ENCODE measurements at places on chromosomes 13 and 19.

DNA sequence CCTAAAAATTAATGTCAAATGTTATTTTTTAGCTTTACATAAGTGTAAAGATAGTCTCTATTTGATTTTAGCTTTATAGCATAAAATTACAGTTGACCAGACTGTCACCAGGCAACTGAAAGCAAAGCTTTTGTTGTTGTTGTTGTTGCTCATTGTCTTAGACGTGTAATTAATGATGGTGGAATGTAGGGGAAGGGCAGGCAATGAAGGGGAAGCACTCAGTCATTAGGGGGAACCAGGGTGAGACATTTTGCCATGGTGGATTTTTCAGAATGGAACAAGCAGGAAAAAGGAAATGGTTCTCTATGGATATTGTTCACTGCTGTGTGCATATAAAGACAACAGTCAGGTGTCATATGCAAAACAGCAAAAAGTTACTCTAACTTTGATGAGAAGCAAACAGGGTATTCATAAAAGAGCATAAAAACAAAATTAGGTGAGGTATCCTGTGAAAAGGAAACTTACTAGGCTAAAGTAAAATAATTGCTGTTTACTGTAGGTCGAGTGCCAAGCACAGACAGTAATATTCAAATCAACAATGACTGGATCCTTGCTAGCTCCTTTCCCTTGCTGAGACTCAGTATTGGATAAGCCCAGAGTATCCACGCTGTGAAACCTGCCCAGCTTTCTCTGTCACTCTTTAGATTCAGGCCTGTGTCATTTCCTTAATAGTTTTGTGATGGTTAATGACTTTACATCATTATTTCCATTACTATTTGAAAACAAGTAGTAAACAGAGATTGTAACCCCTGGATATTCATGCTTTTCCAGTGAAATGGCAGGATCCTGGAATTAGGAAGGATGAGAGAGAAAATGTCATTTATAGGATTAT lies 110.5 kb downstream of the LRCH1 start:
- no peak for DNase-seq

GRCh38 chr19:3509566-3509989 lies 3.5 kb downstream of the FZR1 start:
- DNase-seq: no peak

DNA sequence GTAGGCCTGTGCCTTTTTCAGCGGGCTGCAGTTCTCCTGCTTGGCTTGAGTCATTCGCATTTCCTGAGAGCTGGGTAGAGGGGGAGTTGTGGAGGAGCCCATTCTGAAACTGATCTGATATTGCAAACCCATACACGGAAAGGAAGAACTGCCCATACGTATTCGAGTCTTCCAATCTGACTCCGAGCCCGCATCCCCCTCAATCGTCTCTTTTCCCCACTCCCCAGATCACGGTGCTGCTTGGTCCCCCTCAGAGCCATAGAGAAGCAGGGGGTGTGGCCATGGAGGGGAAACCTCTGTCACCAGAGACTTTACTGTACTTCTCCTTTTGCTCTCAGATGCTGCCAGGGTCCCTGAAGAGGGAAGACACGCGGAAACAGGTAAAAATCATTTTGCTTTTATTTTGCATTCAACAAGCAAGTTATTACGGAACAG lies at the start of gene CD22:
TSS of gene CD22 (plus strand) at position 337 of the 435 bp plus-strand sequence. CDS start 2,854 bp downstream, outside the sequence.
- no peak for DNase-seq

- DNase-seq: no peak
Measured at GRCh38 chr13:75079226-75079625, 402.7 kb downstream of the TBC1D4 start.

DNA sequence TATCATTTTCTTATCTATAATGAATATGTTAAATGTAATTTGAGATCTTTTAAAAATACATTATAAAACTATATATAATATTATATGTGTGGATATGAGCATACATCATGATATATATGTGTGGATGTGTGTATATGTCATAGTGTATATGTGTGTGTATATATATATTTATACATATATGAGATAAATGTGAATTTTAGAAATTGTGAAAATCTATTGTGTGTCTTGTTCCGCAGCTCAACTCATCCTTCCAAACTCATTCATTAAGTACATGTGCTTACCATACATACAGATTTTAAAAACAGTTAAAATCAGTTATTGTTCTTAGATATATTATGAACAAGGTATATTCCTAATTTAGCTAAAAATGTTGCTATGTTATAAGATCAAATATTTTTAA lies 435.2 kb upstream of the MIR17HG start:
- no peak for DNase-seq

DNA sequence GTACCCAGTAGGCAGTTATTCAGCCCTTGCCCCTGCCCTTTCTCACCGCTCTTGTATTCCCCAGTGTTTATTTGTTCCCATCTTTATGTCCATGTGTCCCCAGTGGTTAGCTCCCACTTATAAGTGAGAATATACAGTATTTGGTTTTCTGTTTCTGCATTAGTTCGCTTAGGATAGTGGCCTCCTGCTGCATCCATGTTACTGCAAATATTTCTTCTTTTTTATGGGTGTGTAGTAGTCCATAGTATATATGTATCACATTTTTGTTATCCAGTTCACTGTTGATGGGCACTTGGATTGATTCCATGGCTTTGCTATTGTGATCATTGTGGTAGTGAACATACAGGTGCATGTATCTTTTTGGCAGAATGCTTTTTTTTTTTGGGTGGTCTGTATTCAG lies 32.7 kb downstream of the URI1 start:
- DNase-seq: no peak

- DNase-seq: no peak
Measured at GRCh38 chr19:493391-494170, 2.7 kb upstream of the MADCAM1 start.

DNA sequence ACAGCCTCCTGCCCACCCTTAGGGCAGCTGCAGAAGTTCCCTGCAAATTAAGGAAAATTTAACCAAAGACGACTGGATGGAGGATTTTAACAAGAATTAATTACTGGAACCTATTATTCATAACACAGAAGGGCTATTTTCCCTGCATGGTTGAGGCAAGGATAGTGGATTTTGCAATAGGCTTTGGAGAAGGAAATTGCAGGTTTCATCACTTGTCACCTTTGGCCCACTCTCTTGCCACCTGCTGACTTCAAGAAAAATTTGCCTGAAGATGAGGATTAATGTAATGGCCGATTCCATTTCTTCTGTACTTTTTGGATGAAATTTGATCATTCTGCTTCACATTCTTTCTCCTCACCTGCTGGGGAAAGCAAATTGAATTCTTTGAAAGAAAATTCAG lies 261.7 kb downstream of the FGF9 start:
- DNase-seq: no peak

DNA sequence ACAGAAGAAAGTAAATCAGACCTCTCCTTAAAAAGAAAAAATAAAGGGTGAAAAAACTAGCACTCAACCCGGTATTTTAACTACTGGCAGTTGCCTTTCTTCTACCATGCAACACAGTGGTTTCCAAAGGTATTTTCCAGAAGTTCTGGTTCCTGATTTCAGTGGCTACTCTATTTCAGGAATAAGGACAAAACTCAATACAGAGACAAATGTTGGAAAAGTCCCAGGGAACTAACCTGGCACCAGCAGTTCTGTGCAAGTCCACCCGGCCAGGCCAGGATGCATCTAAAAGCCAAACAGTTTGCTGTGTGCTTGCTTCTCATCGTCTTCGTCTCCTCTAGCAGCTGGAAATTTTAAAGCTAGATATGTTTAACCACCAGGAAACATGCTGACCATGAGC lies 52.5 kb downstream of the FOXO1 start:
- no peak for DNase-seq

- no peak for DNase-seq
Measured at GRCh38 chr13:20953245-20953931, 50.8 kb upstream of the XPO4 start.

GRCh38 chr13:26372747-26373146 lies 118.8 kb downstream of the CDK8 start:
- no peak for DNase-seq

GRCh38 chr13:51520524-51520923 lies 63.7 kb upstream of the WDFY2 start:
- DNase-seq: no peak

DNA sequence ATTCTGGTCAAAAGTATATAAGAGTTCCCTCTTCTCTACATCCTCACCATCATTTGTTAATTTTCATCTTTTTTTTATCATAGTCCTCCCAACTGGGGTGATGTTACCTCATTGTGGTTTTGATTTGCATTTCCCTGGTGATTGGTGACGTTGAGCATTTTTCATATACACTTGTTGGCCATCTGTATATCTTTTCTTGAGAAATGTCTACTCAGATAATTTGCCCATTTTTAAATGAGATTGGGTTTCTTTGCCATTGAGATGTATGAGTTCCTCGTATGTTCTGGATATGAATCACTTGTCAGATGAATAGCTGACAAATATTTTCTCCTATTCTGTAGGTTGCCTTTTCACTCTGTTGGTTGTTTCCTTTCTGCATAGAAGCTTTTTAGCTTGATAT lies 2.4 kb downstream of the CD33 start:
- DNase-seq: no peak

DNA sequence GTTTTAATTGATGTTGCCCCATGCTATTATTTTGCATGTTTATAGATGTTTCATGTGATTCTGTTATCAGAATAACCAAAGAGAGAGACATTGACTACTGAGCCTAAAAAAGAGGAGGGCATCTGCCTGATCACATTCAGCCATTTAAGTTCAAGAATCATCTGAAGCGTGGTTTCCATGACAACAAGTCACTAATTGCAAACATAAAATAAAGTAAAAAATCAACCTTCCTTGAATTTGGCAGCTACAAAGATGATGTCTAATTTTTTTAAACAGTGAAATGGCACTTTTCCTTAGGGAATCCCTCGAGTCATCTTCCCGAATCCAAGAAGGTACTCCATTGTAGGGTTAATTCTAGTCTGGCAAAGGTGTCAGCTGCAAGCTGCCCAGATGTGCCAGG lies 884.2 kb downstream of the DIAPH3 start:
- no peak for DNase-seq

DNA sequence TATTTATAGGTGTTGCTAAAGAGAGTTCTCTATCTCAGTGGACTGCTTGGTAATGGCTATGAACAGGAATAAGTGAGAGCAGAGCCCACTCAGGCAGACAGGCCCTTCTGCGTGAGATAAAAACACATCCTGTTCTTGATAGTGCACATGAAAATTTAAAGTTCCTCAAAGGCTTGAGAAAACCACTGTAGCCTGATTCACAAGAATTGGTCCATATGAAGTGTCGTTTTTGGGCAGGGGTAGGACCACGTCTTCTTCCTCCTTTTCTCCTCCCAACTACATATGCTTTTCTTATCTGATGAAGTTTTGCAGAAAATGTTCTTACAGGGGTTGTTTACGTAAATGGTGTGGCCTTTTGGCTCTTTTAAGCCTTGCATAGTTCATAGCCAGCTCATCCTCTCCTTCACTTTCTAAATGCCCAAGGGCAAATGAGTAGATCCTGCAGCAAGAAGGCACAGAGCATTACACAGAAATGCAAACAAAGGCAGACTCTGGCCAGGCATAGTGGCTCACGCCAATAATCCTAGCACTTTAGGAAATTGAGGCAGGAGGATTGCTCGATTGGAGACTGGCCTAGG lies 53.8 kb downstream of the RNF6 start:
- no peak for DNase-seq

GRCh38 chr13:81487151-81487550 lies 1146.2 kb upstream of the SPRY2 start:
- no peak for DNase-seq

DNA sequence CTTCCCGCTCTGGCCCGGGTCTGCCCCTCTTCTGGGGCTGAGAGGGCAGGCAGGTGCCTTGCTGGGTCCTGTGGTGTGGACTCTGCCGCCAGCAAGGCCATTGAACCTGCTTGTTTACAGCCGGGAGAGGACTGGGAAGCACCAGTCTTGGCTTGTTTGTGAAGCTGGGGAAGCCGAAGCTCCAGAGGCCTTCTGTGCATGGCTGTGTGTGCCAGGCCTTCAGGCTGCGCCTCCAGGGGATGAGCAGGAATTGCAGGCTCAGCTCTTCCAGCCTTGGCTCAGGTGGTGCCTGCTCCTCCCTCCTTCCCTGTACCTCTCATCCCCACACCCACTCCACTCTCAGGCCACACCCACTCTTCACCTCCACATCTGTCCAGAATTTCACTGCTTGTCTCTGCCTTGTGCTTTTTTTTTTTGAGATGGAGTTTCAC lies 17.5 kb downstream of the NDUFB7 start:
- no peak for DNase-seq

DNA sequence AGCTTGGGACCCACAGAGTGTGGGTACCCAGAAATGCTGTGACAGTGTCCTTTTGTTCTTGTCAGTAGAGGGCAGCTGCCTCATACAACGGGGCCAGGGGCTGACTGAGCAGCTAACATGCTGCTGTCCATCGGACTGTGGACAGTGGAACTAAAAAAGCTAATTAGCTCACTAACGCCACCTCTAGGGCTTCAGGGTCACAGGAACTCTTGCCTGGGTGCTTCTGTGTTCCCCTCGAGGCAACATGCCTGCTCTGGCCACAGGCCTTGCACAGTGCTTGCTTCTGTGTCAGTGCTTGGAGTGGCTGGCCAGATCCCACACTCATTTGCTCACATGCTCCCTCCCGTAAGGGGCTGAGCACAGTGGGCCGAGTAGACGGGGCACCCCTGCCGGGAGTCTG lies 377.0 kb downstream of the OLFM4 start:
- no peak for DNase-seq

- no peak for DNase-seq
Measured at GRCh38 chr19:47203254-47203653, 27.7 kb downstream of the BBC3 start.

GRCh38 chr13:61466280-61466679 lies 50.6 kb upstream of the PCDH20 start:
- no peak for DNase-seq

DNA sequence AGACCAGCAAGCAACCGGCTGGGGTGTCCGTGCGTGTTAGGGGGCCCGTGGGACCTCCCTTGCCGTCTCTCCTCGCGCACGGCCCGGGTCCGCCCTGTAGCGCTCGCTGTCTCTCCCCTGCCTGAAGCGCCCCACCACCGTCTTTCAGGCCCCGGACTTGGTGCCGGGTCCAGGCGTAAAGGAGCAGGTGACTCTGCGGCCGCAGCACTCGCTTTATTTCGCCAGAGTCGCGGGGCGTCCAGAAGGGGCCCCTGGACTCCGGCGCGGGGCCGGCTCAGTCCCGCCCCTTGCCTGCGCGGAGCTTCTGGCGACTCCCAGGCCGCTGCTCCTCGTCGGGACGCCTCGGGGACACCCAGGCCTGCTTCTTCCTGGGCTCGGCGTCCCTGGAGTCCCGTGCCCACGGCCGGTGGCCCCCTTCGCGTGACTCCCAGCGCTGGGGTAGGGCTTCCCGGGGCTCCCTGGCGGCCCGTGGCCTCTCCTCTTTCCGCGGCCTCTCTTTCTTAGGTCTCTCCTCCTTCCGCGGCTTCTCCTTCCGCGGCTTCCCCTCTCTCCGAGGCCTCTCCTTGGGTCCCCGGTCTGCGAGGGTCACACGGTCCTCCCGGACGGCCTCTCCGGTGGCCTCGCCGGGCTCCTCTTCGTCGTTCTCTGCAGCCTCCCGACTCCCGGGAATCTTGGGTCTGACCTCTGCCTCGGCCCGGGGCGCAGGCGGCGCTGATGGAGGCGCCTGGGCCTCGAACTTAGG lies 3.1 kb downstream of the AMH start:
- DNase-seq: no peak
